ENCODE measurements at places on chromosomes 11 and 22.

DNA sequence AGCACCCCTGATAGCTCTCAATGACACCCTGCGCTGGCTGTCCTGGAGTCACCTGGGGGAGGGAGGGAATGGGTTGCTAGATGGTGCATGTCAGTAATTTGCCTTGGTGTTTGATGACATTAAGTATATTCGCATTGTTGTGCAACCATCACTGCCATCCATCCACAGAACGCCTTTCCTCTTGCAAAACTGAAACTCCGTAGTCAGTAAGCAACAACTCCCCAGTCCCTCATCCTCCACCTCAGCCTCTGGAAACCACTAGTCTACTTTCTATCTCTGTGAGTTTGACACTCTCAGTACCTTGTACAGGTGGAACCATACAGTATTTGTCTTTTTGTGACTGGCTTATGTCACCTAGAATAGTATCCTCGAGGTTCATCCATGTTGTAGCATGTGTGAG is 62.6 kb downstream of the PKNOX2 start:
- DNase-seq = no peak

DNA sequence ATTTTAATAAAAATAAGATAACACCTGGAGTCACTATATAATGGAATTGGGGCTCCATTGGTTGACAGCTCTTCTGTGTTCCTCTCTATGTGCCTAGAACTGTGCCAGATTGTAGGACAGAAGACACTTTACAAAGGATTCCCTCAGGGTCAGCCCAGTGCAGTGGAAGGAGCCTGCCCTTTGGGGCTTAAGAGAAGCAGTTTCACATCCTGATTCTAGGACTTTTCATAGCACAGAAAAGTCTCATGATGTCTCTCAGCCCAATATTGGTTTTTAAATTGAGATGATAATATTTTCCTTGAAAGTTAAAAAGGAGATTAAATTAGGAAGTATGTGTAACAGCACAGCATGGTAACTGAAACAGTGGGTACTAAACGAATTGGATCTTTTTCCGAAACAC is 7.1 kb downstream of the PLAAT4 start:
- no peak for DNase-seq

- DNase-seq = no peak
Measured at GRCh38 chr22:48897645-48898370, 929.9 kb downstream of the BRD1 start.

DNA sequence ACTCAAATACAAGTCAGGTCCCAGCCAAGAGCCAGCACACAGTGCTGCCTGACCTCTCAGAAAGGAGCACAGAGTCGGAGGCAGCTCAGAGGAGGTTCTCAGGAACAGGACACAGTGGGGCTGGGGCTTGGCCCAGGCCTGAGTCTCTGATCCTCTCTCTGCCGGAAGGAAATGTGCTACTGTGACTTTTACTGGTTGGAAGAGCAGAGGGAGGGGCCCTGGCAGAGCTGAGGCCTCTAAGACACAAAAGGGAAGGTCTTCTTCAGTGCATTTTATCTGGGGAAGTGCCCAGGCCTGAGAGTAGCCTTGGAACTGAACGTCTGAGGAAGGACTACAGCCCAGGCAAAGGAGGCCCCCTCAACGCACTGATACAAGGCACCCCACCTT is 16.2 kb upstream of the CASTOR1 start:
- DNase-seq = peak; percentile 68

- DNase-seq = peak; percentile 87
Measured at GRCh38 chr11:67504950-67505581, at the start of gene PITPNM1. PITPNM1 (minus strand) TSS chr11:67505363; CDS start chr11:67504180, 1,183 bp downstream.

DNA sequence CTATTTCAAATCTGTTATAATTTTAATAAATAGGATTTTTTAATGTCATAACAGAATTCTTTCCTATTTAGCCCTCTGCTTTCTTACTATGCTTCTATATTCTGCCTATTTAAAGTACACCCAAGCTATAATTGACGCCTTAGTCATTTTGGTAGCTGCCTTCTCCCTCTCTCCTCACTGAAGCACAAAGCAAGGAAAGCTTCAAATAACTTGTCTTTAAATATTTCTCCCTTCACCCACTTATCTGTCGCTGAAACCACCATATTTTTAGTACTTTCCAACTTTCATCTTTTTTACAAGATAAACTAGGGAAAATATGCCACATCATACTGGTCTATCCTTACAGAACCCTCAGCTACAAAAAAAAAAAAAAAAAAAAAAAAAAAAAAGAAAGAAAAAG is 127.9 kb downstream of the ENTHD1 start:
- no peak for DNase-seq

- no peak for DNase-seq
Measured at GRCh38 chr22:42877597-42878340, 20.7 kb upstream of the ARFGAP3 start.

GRCh38 chr11:122791836-122792235 is 46.5 kb upstream of the CRTAM start:
- no peak for DNase-seq

DNA sequence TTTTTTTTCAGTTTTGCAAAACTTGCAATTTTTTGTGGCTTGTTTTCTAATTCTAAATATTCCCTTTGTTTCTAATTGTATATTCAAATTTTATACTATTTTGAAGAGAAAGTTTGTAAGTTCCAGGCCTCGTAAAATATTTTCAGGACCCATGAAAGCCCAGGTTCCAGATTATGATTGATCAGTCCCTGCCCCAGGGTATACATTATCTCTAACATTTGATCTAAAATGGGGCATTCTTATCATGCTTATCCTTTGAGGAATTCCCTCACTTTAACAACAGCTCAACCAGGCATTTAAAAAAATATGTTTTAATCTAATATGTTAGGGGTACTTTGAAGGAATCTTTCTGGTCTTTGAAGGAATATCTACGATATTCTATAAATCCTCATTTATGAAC is 26.4 kb downstream of the CYB5R2 start:
- no peak for DNase-seq

GRCh38 chr11:99881610-99882009 is 805.5 kb upstream of the ARHGAP42 start:
- DNase-seq = no peak

GRCh38 chr11:11425806-11426205 is 72.8 kb upstream of the CSNK2A3 start:
- no peak for DNase-seq

DNA sequence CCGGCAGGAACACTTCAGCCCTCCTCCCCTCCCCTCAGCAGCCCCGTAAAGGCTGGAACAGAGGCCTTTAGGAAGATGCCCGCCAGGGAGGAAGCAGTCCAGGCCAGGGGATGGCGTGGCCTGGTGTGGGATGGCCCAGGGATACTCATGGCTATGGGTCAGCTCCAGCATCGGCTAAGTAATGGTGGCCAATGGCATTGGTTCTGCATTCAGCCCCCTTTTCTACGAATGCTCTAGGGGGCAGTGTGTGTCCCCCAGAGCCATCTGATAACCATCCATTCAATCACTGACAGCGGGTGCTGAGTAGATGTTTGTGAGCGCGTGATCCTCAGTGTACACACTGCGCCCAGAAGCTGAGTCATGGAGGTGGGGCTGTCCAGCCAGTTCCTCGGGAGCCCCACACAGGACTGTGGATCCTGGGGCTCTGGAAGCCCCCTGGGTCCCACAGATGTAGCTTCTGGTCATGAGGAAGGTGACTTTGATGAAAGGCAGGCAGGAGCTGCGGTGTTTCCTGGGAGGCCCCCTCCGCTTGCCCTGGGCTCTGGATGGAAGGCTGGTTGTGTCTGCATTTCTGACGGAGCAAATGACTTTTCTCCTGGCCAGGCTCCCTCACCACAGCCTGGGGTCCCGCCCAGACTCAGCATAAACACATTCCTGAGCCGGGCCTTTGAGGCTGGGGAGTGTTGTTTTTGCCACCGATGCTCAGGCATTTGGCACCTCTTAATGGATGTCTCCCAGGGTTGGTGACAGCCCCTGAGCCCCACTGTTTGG is 46.5 kb downstream of the FBLN1 start:
- no peak for DNase-seq

GRCh38 chr11:70175236-70175698 is 27.8 kb upstream of the FADD start:
- DNase-seq = no peak

DNA sequence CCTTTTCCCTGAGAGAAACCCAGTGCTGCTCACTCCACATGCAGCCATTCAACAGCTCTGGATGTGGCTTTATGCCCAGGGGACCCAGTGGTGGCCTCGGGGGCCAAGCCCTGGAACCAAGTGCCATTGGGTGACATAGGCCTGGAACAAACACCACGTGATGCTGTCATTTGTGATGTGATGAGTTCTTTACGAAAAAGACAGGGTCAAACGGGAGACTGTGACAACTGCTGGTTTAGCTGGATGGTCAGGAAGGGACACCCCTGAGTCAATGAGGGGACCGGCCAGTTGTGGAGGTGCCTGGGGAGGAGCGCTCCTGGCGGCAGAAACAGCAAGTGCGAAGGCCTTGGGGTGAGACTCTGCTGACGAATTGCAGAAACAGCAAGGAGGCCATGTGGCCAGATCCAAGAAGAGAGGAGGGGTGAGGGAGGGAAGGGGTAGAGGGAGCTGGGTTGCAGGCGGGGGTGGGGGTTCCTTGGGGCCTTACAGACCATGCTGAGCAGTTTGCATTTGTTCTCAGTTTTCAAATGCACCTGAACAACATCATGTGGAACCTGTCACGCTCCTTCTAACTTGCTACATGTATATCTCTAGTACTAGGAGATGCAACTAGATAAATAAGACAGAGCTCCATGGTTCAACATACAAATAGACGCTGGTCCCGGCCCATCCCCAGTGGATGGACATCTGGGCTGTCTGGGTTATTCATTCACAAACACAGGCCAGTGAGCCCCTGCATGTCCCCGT is 56.1 kb downstream of the IGLL5 start:
- no peak for DNase-seq

- peak; percentile 78 for DNase-seq
Measured at GRCh38 chr22:20571531-20572007, 64.2 kb downstream of the MED15 start.

DNA sequence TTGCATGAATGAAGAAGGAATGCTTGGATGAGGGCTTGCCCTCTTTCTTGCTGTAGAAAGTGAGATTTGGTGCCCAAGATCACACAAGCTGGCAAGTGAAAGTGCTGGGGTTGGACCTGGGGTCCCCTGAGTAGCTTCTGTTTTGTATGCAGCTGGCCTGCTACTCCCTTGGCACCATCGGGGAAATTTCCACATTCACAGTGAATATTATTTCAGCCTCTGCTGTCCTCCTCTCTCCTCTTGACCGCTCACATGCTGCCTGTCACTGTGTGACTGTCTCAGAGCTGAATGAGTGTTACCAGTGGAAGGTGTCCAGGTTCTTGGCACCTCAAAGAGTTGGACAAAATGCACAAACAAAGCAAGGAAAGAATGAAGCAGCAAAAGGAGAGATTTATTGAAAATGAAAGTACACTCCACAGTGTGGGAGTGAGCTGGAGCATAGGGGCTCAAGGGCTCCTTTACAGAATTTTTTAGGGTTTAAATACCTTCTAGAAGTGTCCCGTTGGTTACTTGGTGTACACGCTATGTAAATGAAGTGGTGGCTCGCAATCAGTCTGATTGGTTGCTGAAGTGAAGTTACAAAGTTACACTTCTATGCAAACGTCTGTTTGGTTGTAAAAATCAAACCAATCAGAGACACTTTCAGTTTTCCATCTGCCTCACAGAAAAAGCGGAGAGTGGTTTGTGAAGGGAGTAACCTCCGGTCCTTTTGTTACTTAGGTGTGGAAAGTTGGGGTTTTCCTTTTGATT is 87.4 kb downstream of the DEPDC5 start:
- DNase-seq = no peak

DNA sequence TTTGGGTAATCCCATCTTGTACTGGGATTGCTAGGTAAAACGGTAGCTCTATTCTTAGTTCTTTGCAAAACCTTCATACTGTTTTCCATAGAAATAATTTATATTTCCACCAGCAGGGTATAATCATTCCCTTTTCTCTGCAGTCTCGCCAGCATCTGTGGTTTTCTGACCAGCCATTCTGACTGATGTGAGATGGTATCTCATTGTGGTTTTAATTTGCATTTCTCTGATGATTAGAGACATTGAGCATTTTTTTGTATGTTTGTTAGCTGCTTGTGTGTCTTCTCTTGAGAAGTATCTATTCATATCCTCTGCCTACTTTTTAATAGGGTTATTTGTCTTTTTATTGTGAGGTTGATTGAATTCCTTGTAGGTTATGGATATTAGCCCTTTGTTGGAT is 220.9 kb downstream of the PGR start:
- no peak for DNase-seq

- no peak for DNase-seq
Measured at GRCh38 chr11:92626624-92627023, 342.8 kb upstream of the MTNR1B start.

GRCh38 chr11:118640332-118641154 is 33.1 kb downstream of the PHLDB1 start:
- DNase-seq = no peak

DNA sequence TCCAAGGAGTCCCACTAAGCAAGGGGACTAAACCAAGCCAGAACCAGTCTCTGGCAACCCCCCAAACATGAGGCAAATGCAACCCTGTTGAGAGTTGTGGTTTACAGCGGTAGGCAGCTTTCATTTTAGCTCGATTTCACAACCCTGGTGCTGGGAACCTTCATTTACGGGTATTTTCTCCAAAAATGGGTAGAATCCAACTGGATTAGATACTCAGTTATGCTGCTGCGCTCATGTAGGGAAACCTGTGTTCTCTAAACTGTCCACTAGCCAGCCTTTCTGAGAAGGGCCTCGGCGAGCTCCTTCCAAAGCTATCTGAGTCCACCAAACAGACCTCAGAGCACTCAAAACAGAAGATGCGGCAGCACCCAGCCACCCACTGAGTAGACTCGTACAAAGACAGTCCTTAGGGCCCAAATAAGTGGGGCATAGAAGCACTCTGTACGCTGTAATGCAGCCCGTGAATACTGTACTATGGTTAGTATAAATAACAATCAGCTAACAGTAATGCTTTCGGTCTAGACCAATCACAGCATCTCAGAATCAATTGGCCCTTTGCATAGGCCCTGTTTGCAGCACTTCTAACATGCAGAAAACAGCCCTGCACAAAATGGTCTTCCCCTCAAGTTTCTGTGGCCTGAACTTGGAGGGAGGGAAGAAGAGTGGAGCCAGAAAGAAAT is 104.7 kb downstream of the ETS1 start:
- DNase-seq = peak; percentile 75

DNA sequence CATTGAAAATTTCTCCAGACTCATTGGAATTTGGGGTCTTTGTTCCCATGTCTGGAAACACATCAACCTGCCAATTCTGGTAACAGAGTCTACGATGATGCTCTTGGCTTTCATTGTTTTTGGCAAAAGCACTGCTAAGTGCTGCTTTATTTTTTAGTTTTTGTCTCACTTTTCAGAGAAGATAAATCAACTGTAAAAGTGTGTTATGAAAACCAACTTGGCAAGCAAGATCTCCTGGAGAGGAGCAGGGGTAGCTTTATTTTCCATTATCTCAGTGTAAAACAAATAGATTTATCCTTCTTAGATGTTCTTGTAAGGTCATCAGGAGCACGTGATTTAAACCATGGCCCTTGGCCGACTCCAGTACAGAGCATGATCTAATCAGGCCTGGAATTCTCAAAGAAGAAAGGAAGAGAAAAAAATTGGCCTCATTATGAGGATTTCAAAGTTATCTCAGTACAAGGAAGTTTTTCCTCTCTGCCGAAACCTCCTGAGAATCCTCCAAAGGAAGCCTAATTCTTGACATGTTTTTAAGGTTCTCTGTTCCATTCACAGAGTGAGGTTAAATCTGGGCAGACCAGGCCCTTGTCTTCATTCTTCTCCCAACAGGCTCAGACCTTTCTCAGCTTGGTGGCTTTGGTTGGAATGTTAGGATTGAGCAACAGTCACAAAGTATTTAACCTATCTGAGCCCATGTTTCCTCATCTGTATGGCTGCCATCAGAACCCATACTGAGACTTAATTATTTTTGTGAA is 16.4 kb upstream of the PAMR1 start:
- DNase-seq = no peak
